MCF 10A (cell line): ENCODE measurements at places on chromosomes 4 and X.

DNA sequence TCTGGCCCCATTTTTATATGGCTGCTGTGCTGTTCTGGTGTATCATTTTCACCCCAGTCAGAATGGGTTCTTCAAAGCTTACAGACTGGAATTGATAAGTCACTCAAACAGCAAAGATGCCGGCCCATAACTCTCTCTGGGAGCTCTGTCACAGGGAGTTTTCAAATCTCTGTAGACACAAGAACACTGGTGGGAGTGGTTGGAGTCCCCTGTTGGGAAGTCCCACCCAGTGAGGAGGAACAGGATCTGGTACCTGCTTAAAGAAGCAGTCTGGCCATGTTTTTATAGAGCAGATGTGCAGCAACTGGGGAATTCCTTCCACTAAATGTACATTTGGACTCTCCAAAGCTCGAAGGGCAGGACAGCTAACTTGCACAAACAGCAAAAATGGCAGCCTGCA is 69.3 kb upstream of the UGT2B7 start:
- H3K4me3 ChIP-seq, result no peak overlapping the region
- no peak overlapping the region for H3K27ac ChIP-seq
- no peak for DNase-seq
- no peaks in the 10 kb centered on the region for H3K4me1 ChIP-seq
- H3K27me3 ChIP-seq, result no peaks in the 10 kb centered on the region

- H3K36me3 ChIP-seq, result no peaks in the 10 kb centered on the region
- no peak overlapping the region for H3K27ac ChIP-seq
- H3K27me3 ChIP-seq, result no peaks in the 10 kb centered on the region
- H3K4me1 ChIP-seq, result no peaks in the 10 kb centered on the region
- DNase-seq, result no peak
- no peak overlapping the region for H3K4me3 ChIP-seq
Measured at GRCh38 chr4:169773889-169774288, 16.1 kb upstream of the HPF1 start.

GRCh38 chrX:37854748-37855147 is 7.4 kb upstream of the DYNLT3 start:
- H3K36me3 ChIP-seq, result no peaks in the 10 kb centered on the region
- H3K4me1 ChIP-seq, result no peaks in the 10 kb centered on the region
- no peak overlapping the region for H3K27ac ChIP-seq
- no peak for DNase-seq
- peaks cover 54% of the 10 kb centered on the region for H3K27me3 ChIP-seq

DNA sequence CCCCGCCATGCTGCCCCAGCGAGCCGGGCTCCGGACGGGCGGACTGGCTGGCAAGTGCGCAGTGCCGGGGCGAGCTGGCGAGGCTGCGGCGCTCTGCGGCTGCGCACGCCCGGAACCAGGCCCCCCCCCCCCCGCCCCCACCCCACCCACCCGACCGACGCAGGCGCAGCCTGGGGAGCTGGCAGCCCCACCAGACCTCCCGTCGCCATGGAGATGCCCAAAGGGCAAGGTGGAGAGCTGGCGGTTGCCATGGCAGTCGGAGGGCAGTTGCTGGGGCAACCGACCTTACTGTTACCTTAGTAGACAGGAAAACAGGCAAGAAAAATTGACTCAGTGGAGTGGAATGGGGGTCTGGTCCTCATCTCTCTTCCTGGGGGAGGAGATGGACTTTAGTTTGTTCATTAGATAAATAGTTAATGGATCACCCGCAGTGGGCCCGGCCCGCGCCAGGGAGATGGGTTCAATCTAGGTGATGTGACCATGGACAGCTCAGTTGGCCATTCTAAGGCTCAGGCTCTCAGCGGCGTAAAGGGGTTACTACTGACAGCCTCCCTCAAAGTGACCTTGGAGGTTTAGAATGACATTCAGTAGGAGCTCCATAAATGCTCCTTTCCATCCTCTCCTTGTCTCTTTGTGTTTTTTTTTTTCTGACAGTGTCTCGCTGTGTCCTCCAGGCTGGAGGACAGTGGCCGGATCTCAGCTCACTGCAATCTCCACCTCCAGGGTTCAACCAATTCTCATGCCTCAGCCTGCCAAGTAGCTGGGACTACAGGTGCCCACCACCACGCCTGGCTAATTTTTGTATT is at the start of gene PCSK1N:
PCSK1N (minus strand) TSS at position 87 of the 806 bp plus-strand sequence; CDS start at position 9, 78 bp downstream.
- no peaks in the 10 kb centered on the region for H3K36me3 ChIP-seq
- no peaks in the 10 kb centered on the region for H3K27me3 ChIP-seq
- peaks cover 8% of the 10 kb centered on the region for H3K4me1 ChIP-seq
- no peak within 1 kb of the TSS for H3K27ac ChIP-seq

GRCh38 chrX:74248889-74249288 is 55.1 kb upstream of the ZCCHC13 start:
- no peak overlapping the region for H3K4me3 ChIP-seq
- H3K36me3 ChIP-seq, result peaks cover 24% of the 10 kb centered on the region
- H3K27ac ChIP-seq, result no peak overlapping the region
- no peaks in the 10 kb centered on the region for H3K4me1 ChIP-seq
- peaks cover 69% of the 10 kb centered on the region for H3K27me3 ChIP-seq

DNA sequence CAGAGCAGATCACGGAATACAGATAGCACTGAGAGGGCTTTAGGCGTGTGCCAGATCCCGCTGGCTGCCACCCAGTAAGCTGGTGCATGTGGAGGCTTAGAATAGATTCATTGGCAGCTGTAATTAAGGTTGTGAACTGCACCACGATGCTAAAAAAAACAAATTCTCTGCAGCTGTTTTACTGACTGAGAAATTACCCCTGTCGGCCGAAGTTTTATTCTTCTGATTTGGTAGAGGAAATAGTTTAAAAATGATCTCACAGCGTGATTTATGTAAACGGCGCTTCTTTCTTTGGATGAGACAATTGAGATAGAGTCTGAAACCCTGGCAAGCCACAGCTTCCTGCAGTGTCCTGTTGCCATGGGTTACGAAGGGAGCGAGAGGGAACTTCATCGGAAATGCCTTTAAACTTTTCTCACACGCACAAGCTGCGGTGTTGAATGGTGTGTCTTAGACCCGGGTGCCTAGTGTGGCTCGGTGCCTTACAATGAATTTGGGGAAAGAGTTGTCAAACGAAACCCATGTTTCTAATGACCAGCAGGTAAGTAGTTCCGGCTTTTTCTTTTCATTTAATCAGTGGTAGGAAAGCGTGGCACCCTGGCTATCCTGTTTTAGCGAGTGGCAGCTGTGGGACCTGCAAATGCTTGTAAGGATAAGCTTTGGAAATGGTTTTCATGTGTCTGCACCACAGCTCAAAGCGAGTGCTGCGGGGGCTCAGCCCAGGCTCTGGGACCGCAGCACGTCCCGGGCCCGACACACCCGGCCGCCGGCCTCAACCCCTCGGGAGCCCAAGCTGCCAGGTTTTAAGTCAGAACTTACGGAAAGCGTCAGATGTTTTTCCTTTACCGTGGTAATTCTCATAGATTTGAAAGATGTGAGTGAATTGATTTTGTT is 71.7 kb upstream of the HGFAC start:
- DNase-seq, result peak; percentile 8
- peaks cover 10% of the 10 kb centered on the region for H3K27me3 ChIP-seq
- no peaks in the 10 kb centered on the region for H3K36me3 ChIP-seq
- no peak overlapping the region for H3K27ac ChIP-seq

- peak; percentile 20 for DNase-seq
- H3K27ac ChIP-seq, result no peak overlapping the region
- peaks cover 17% of the 10 kb centered on the region for H3K27me3 ChIP-seq
- H3K4me1 ChIP-seq, result peaks cover 10% of the 10 kb centered on the region
Measured at GRCh38 chr4:110840221-110840654, 217.4 kb upstream of the PITX2 start.

GRCh38 chr4:164648849-164649212 is 105.1 kb upstream of the SMIM31 start:
- H3K27ac ChIP-seq, result peak overlapping the region; percentile 75
- DNase-seq, result peak; percentile 14
- peaks cover 11% of the 10 kb centered on the region for H3K4me1 ChIP-seq

GRCh38 chrX:12292996-12293765 is 154.9 kb downstream of the FRMPD4 start:
- H3K4me1 ChIP-seq, result peaks cover 8% of the 10 kb centered on the region
- peak; percentile 45 for DNase-seq
- H3K36me3 ChIP-seq, result no peaks in the 10 kb centered on the region
- H3K27me3 ChIP-seq, result peaks cover 16% of the 10 kb centered on the region
- H3K4me3 ChIP-seq, result no peak overlapping the region
- H3K27ac ChIP-seq, result no peak overlapping the region

GRCh38 chrX:109707720-109708119 is 25.3 kb downstream of the ACSL4 start:
- no peak for DNase-seq
- H3K4me3 ChIP-seq, result no peak overlapping the region
- H3K27me3 ChIP-seq, result peaks cover 18% of the 10 kb centered on the region

DNA sequence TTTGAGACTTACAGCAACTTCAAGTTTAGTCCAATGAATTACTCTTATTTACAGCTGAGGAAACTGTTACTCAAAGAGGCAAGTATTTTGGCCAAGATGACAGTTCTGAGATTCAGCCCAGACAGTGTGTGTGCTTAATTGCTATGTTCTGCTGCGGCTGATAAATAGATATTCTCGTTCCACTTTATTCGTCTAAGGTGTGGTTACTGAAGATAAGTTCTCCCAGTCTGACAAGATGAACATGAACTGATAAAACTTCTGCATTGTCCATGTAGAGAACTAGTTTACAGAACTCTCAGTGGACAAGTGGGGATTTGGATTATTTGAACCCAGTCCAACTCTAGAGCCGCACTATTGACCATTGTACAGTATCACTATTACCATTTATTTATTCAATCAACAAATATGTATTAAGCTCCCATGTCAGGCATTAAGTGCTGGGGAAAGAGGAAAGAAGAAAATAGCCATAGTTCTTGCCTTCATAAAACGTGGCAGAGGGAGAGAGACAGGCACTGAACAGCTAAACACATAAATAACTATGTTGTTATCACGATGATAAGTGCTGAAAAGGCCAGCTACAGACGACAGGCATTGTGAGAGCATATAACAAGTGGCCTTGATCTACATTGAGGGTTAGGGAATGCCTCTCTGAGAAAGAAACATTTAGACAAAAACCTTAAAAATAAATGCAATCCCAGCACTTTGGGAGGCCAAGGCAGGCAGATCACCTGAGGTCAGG is 4.0 kb upstream of the DHX15 start:
- H3K27ac ChIP-seq, result no peak overlapping the region
- no peaks in the 10 kb centered on the region for H3K27me3 ChIP-seq

DNA sequence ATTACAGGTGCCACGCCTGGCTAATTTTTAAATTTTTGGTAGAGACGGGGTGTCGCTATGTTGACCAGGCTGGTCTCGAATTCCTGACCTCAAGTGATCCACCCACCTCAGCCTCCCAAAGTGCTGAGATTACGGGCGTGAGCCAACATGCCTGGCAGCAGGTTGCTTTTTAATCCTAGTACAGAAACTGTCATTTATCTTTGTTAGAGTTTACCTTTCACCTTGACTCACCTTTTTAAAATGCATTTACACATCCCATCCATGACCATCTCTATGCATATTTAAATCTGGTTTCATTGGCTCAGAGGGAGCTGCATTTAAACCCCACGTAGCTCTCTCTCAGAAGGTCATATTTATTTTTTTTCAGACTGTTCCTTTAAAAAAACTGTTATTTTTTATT is 31.9 kb downstream of the SLC16A2 start:
- DNase-seq, result peak; percentile 27
- no peaks in the 10 kb centered on the region for H3K36me3 ChIP-seq
- H3K27me3 ChIP-seq, result peaks cover 32% of the 10 kb centered on the region
